Activated CD8-positive, alpha-beta memory T cell treated with anti-CD3 and anti-CD28 coated beads for 4 hours (primary cell): ENCODE measurements at places on chromosomes 7 and 10.

GRCh38 chr7:55590517-55591281 is 18.4 kb upstream of the VOPP1 start:
- no peak for DNase-seq

DNA sequence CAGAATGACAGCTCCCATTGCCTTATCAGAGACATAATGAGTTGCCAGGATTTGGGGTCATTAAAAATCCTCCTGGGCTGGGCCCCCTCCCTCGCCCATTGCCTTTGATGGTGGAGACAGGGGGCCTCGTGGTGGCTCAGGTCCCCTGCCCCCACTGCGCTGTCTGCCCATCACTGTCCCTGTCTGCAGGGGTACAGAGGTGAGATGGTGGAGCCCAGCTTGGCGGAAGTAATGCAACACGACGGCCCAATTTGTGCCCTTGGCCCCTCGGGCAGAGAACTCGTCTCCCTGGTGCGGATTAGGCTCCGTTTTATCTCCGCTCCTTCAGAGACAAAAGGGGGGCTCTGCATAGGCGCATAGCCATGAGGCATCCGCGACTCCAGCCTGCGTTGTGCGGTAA is 152.4 kb upstream of the UNC5B start:
- DNase-seq = no peak

GRCh38 chr7:45873355-45873754 is 473 bp upstream of the CCDC201 start:
- DNase-seq = no peak

- no peak for DNase-seq
These were observed 68.2 kb downstream of the CH25H start for GRCh38 chr10:89138755-89139490.

DNA sequence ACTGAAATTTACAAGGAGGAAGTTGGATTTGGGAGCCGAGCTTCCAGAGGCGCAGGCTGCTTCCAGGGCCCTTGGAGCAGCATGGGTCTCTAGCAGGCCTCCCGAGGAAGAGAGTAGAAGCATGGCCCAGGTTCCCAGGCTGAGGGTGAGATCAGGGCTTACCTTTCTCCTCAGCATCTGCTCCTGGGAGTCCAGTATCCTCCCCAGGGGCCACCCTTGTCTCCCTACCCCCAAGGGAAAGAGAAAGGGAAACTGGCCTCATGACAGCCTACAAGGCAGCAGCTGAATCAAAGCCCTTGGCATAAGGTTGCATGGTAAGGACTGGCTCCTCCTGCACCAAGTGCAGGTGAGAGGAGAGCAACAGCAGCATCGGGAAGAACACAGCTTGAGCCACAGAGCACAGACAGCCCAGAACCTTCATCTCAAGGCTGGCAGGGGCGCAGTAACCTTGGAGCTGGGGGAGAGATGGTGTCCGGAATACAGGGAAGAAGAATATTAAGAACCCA is 114.5 kb downstream of the MARCHF5 start:
- no peak for DNase-seq

GRCh38 chr10:33550811-33551210 is 216.3 kb upstream of the NRP1 start:
- no peak for DNase-seq

- DNase-seq = no peak
These were observed 209.8 kb downstream of the TYW1 start for GRCh38 chr7:67206452-67206851.

- no peak for DNase-seq
These were observed at the start of gene MUC12 for GRCh38 chr7:100969066-100969615. Gene MUC12 (plus strand): TSS chr7:100969565. CDS start chr7:100969623, 58 bp downstream.

GRCh38 chr7:18607025-18607424 is 111.5 kb downstream of the HDAC9 start:
- no peak for DNase-seq

DNA sequence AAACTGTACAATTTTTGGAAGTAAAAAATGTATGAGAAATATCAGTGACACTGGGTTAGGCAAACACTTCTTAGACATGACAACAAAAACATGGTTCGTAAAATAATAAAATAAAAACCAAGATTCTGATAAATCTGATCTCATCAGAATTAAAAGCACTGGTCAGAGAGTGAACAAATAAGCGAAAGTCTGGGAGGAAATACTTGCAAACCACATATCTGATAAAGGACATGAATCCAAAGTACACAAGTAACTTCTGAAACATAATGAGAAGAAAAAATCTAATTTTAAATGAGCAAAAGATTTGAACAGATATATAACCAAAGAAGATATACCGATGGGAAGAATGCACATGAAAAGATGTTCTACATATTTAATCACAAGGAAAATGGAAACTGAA is 91.5 kb downstream of the RTKN2 start:
- DNase-seq = no peak

GRCh38 chr10:34814913-34815184 is 247 bp downstream of the PARD3 start:
- DNase-seq = no peak

GRCh38 chr7:48250441-48250951 is 79.2 kb downstream of the ABCA13 start:
- DNase-seq = no peak

DNA sequence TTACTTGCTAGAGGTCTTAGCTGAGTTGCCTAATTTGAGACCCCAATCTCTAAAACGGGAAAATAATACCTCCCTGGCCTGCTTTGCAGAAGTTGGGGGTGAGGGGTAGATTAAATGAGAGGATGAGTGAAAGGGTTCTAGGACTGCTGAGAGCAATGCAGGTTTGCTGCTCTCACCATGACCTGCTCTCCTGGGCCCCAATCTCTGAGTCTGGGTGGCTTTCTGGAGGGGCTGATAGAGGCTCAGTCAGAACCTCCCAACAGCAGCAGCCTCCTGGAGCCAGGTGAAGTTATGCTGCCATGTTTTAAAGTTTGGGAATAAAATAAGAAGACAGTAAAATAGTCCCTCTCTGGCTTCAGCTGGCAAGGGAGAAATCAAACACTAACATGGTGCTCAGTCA is 7.3 kb downstream of the UROS start:
- no peak for DNase-seq

- no peak for DNase-seq
These were observed 1.8 kb upstream of the FGF8 start for GRCh38 chr10:101777619-101778145.

DNA sequence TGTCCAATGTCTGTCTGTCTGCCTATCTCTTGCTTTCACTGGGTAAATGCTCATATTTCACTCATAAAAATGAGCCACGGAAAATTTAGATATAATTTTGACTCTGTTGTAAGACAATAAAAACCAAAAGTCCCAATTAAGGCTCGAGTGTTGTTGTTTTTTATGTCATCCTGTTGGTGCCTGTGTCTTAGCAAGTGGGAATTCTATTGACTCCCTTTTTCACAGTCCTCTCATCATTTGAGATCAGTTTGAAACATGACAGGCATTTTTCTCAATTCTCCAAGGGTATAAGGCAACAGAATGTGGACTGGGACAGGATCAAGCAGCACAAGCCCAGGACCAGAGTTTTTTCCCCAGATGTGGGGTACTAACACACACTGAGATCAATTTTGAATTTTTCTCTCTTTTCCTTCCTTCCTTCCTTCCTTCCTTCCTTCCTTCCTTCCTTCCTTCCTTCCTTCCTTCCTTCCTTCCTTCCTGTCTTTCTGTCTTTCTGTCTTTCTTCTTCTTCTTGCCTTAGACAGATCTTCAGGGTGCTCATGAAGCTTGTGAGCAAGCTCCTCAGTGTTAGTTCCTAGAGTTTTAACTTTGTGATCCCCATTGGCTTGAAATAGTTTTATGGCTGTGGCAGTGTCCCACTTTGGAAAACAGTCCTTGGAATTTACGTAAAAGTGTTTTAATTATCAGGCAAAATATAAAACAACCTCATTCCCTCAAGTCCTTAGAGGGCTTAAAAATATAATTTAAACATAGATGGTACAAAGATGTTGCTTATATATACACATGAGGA is 3.2 kb upstream of the NEUROD6 start:
- no peak for DNase-seq

DNA sequence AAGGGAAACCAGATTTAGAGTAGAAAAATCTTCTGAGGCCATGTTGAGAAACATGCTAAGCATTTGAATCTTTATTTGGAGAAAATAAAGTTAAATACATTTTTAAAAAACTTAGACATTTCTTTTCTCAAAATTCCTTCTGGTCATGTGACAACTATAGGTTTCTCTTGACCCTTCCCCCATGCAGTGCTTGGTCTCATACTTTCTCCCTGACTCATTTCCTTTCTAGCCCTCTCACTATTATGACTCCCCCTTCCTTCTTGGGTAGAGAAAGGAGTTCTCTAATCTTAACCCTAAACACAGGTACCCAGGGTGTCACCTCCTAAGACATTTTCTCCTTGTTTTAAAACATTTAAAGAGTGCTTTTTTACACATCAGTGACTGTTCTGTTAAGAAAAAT is 179.5 kb upstream of the TMEM106B start:
- no peak for DNase-seq

DNA sequence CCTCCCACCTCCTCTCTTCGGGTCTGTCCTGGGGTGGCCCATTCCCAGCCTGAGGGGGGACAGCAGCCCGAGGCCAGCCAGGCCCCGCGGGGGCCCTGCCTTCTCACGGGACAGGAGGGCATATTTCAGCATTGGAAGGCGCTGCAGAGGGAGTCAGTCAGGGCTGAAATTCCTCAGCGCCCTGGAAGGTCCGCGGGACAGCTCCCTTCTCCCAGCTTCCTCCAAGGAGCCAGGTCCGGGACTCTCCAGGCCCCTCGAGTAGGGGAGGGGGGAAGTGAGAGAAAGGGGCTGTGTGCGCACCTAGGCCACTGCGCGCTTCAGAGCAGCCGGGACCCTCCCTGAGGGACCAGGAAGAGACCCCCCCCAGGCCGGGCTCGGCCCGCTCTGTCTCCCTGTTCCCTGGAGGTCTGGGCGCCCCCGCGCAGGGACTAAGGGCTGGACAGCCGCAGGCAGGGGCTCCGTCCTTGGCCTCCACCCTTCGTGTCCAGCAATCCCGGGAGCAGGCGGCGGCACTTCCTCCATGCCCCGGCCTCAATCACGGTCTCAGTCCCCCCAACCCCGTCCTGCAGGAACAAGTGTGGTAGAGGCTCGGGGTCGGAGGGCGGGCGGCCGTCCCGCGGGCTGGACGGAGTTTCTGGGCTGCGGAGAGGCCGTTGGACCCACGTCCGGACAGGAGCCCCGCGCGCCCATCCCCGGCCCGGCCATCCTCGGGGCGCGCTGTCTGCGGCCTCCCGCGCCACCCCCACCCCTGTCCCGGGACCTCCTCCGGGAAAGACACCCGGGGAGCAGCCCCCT is 6.0 kb upstream of the ELFN1 start:
- DNase-seq = no peak

GRCh38 chr7:28705350-28705749 is 252.8 kb downstream of the TRIL start:
- DNase-seq = no peak

- no peak for DNase-seq
These were observed 895.7 kb downstream of the XPNPEP1 start for GRCh38 chr10:109027534-109028185.
